ENCODE measurements at places on chromosomes 1 and 21.

DNA sequence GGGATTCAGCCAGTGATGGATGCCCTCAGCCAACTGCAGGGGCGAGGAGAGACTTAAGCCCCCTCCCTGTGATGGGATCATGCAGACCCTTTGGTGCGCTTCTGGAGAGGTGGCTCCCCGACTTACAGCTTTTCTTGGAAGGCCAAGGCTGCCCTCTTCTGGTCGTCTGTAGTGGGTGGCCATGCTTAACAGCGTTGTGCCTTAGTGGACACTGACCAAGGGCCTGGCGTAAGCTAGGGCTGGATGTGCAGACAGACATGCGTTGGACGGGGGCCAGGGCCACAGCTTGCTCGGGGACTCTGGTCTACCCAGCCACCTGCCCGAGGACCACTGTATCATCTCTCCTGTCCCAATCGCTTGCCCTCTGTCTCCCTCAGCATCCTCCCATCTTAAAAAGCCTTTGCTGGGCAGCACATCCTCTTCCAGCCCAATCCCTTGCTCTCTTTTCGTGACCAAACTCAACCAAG lies 5.5 kb downstream of the AZIN2 start:
- DNase-seq, result no peak

- no peak for DNase-seq
Observed at GRCh38 chr1:237961754-237962153, 71.0 kb upstream of the ZP4 start.

GRCh38 chr1:95386371-95386770 lies 152.4 kb downstream of the RWDD3 start:
- no peak for DNase-seq

- DNase-seq, result peak; percentile 66
Observed at GRCh38 chr21:42145569-42146272, 73.2 kb upstream of the ABCG1 start.

DNA sequence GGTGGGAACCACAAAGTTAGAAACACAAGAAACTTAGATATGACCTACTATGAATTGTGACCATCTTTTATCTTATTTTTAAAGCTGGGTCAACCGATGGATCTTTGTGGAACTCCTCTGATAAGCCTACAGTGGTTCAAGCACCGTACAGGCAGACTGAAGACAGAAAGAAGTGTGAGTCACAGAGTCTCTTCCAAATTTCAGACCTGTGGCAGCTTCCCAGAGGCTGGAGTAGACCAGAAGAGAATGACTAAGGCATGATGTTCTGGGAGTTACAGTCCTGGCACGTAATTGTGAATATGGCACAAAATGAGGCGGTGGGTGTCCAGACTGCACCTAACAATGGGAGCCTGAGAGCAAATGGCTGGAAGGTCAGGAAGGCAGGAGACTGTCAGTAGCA lies 70.0 kb downstream of the LMO4 start:
- DNase-seq, result no peak

DNA sequence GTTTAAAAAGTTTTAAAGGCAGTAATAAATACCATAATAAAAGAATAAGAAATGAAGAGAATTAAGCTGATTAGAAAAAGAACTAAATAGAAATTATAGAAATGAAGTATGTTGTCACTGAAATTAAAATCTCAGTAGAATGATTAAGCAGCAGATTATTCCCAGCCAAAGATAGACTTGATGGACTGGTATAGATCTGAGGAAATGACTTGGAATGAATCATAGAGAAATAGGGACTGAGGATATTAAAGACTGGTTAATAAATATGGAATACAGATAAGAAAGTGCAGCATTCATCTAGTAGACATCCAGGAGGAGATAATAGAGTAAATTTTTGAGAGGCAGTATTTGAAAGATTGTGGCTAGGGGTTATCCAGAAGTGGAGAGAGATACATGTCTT lies 28.7 kb downstream of the MARK1 start:
- DNase-seq, result no peak

- no peak for DNase-seq
Observed at GRCh38 chr1:211331011-211331709, 4.5 kb downstream of the TRAF5 start.

- no peak for DNase-seq
Observed at GRCh38 chr1:2948001-2948750, 73.1 kb upstream of the ACTRT2 start.

- DNase-seq, result no peak
Observed at GRCh38 chr1:5768014-5768413, 224.2 kb downstream of the NPHP4 start.

- DNase-seq, result no peak
Observed at GRCh38 chr1:66450847-66451246, 83.1 kb upstream of the SGIP1 start.

GRCh38 chr1:209526137-209526536 lies 57.4 kb upstream of the CAMK1G start:
- DNase-seq, result no peak

GRCh38 chr1:15192916-15193550 lies 39.5 kb downstream of the TMEM51 start:
- no peak for DNase-seq

DNA sequence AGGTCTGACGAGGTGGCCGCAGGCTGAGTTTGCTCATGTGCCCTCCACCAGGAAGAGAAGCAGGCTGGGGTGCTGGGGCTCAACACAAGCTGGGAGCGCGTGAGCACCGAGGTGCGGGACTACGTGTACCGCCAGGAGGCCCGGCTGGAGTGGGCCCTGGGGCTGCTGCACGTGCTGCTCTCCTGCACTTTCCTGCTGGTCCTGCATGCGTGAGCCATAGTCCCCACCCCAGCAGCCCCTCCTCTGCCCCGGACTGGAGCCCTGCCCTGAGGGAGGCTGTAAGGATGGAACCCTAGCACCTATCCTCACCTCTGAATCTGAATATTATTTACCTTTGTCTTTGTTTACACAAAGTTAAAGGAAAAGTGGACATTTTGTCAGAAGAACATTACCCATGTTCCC lies 7.8 kb upstream of the ADAM15 start:
- no peak for DNase-seq

- DNase-seq, result no peak
Observed at GRCh38 chr1:70628973-70629372, 217.9 kb downstream of the CTH start.

- DNase-seq, result no peak
Observed at GRCh38 chr1:36530791-36531190, 48.1 kb upstream of the CSF3R start.

DNA sequence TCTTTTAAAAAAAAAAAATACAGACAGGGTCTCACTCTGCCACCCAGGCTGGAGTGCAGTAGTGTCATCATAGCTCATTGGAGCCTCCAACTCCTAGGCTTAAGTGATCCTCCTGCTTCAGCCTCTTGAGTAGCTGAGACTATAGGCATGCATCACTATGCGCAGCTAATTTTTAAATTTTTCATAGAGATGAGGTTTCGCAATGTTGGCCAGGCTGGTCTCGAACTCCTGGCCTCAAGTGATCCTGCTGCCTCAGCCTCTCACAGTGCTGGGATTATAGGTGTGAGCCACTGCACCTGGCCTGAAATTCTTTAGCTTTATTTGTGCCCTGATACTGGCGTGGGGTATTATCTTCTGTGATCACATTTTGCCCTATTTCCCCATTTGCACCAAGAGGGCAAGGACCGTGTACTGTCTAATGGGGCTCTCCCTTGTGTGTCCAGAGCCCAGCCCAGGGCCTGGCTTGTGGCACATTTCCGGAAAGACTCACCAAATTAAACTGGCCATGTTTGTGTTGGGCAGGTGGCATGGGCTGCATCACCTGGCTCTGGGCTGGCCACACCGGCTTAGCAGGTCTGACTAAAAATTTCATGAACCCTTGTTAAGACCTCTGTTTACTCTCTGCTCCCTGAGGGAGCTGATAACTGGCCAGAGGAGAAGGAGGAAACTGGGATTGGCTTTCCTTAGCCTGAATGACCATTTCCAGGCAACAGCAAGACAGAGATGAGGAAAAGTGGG lies 32.2 kb downstream of the TRIM62 start:
- no peak for DNase-seq

- no peak for DNase-seq
Observed at GRCh38 chr1:201371792-201372191, 5.7 kb downstream of the TNNT2 start.

DNA sequence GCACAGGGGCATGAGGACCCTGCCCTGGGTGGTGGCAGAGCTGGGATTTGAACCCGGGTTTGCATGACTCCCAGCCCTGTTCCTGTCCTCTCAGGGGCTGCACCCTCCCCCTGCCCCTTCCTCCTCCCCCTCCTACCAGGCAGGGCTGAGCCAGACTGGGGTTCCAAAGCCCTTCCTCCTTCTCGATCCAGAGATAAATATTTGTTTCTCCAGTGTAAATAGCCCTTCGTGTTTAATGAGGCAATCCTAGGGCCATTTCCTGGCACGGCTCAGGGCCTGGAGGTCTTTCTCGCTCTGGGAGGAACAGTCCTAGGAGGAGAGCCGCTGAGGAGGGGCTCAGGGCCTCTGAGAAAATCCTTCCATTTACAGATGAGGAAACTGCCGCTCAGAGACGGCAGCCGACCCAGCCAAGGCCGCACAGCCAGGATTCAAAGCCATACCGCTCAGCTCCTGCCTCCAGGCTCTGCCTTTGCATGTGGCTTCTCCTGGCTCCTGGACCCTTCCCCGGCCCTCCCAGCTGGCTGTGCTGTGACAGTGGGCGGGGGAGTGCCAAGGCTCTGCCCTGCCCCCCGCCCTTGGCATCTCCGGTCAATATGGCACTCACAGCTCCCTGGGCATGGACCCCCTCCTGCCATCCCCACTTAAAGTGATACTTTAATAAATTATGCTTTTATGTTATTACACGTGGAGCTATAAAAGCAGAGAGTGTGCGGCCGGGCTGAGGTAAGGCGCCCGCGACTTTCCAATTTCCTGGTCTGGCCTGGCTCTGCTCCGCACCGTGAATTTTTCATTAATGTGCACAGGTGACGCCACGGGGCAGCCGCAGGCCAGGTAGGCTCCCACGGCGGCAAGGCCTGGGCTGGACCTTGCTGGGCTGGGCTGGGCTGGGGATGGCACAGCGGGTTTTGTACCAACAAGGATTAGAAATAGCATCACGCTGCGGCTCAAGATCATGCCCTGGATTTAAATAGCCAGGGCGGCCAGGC lies 114.7 kb upstream of the WNT4 start:
- no peak for DNase-seq

DNA sequence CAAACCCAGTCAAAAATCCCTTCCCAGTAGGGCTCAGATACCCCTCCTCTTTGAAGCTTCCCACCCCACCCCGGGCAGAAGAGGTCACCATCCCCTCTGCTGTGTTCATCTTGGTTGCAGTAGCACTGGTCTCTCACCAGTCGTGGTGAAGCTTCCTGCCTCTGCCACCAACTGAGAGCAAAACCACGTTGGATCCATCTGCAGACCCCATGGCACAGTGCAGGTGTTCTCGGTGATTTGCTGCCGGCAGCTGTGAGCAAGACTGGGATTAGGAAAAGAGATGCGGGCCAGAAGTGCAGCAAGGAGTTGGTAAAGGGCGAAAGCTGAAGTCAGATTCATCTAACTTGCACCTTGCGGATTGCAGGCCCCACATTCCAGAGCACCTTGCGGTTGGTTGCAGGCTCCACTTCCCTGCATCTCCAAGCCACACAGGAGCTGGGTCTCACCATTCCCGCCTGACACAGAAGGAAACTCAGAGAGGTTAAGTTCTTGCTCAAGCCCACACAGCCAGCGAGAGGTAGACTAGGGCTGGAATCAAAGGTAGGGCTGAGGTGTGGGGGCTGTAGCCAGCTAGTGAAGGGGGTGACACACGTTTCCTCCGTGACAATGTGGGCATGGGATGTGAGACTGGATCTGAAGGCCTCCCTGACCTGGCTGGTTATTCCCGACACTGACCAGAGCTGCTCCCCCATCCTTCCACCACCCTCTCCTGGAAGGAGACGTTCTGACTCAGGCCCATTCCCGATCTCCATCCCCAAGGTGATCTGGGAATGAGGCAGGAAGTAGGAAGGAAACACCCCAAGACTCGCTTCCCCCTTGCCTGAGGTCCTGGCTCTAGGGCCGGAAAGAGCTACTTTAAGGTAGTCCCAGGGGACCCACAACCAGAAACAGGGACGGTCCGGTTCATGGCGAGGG lies 3.3 kb upstream of the FAM110D start:
- DNase-seq, result no peak

- DNase-seq, result no peak
Observed at GRCh38 chr1:51642739-51643142, 25.8 kb downstream of the OSBPL9 start.

- DNase-seq, result no peak
Observed at GRCh38 chr1:200771625-200772555, 33.2 kb downstream of the CAMSAP2 start.

- DNase-seq, result peak; percentile 86
Observed at GRCh38 chr1:30801771-30802198, 44.2 kb upstream of the LAPTM5 start.

DNA sequence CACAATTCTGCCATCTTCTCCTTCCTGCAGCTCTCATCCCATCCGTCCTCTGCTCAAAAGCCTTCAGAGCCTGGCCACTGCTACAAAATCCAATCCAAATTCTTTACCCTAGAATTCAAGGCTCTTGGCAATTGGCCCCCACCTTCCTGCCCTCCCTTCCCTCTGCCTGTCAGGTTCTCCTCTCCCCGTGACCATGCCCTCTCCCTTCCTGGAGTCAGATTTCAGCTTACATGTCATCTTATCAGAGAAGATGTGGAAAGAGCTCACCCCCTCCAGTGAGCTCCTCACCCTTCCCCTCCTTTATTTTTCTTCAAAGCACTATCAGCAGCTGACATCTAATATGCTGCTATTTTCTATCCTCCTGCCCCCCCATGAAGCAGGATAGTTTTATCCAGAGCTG lies 86.9 kb downstream of the GRIK3 start:
- no peak for DNase-seq

DNA sequence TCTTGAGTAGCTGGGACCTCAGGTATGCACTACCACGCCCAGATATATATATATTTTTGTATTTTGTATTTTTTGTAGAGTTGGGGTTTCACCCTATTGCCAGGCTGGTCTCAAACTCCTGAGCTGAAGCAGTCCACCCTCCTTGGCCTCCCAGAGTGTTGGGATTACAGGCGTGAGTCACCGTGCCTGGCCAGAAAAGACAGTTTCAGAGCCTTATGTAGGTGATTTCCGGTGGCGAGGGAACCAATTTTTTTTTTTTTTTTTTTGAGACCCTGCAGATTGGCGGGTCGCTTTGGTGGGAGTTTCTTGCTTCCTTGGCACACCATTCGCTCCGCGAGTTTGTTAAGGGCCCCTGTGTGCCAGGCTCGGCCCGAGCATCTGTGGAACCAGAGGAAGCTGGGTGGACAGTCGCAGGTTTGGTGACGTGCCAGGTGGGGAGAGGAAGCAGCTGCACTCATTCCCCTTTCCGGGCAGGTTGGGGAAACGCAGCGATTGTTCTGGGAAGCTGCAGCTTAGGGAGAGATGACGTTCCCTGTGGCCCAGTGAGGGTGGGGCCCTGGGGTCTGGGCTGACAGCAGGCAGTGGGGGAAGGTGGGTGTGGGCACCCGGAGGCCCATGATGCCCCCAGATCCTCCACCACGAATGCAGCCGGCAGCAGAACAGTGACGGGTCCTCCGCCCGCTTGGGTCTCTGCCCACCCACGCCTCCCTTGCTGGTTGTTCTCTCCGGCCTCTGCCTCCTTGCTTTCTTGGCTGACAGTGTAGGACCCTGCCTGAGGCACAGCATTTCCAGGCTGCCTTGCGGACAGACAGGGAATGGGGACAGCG lies 25.1 kb downstream of the SPSB1 start:
- no peak for DNase-seq
